NCI-H2171 treated with DMSO at 0.1 percent for 48 hours (cell line): ENCODE measurements at places on chromosomes 1 and 21.
A peak's percentile ranks its signal among the peaks of the same experiment; 100 is the strongest.

DNA sequence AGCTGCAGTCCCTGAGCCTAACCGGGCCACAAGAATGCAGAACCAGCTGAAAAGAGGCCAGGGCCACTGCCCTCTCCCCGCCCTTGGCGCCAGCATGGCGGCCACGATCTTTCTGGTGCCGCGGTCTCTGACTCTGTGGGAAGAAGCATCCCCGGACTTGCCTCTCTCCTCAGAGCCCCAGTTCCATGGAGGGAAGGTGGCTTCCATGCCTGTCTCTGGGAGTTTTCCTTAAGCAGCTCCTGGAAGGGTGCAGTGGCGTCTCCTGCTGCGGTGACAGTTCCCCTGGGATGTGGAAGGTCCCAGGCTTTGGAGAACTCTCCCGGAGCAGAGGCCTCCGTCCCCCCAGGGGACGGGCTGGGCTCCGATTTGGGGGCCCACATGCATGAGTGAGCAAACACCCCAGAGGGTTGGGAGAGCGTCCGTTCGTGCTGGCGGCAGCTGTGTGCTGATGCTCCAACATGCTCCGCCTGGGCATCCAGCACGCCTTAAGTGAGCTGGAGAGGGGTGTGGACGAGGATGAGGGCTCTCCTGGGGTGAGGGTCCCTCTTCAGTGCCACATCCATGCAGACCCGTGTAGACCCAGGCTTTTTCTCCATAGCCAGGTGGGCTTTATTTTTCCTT, 109.8 kb upstream of the COL6A1 start:
- DNase-seq = no peak

GRCh38 chr1:225808136-225808535, 1.8 kb upstream of the EPHX1 start:
- no peak for DNase-seq

- no peak for DNase-seq
Observed at GRCh38 chr1:65509912-65510680, 89.6 kb downstream of the LEPR start.

DNA sequence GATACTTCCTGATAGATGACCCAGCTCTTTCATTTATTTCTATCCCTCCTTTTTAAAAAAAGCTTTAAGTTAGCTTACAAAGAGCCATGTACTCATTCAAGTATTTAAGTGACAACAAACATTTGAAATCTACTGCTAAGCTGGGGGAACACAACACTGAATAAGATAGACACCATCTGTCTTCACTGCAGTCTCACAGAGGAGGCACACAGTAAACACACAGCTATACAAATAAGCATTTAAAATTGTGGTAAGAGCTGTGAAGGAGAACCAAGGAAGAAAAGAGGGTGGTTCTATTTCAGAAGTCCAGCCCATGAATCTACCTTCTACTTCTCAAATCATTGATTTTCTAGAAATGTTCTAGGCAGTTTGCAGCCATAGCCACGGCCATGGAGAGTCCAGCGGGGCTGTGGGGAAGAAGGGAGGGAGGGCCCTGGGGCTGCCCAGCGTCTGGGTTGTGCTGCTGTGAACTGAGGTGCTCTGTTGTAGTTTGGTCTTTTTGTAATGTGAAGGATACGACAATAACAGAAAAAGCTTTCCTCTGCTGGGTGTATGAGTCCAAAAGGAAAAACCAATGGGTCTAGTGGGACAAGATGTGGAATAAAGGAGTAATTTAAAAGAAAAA, 28.2 kb downstream of the PRDM2 start:
- DNase-seq = peak; percentile 12
